ENCODE measurements at places on chromosomes 7 and 10.

- no peak for DNase-seq
Observed at GRCh38 chr10:72316748-72317435, 37.8 kb downstream of the DNAJB12 start.

DNA sequence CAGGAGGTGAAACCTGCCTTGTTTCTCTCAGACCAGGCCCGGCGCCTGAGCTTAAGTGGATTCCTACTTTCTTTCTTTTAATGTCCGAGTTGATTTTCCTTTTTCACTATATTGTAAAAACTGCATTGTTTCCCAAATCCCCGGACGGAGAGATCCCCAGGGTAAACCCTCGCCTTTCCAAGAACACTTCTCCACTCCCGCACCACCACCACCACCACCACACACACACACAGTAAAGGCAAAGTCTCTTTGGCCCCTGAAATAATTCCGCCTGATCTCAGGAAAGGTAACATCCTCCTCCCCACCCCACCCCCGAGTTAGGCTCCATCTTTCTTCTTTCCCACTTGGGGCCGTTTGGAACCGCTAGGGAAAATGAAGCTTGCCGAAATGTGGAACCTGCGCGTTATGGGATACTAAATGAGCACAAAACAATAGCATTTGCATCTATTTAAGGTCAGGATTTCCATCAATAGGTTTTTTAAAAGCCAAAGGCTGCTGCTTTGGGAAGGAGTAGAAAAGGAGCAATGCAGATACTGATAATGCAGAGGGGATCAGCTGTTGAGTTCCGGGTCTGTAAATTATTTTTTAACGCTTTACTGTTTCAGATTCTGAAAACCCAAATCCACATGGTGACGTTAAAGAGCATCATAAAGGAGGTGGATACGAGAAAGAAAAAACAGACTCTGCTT lies 2.5 kb downstream of the HPSE2 start:
- no peak for DNase-seq

DNA sequence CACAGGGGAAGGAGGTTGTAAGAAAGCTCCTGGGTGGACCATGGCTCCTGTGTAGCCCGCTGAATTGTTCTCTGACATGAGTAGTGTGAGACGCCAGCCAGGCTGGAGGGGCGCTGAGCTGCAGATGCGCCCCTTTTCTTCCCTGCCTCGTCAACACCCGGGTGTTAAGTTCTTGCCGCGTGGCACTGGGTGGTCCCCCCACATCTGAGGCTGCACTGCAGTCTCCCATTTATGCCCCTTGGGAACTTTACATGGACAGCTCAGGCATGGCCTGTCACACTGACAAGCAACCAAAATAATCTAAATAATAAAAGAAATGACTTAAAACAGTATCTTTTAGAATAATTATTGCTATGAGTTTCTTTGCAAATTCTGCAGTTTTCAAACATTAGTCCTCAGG lies 34.6 kb upstream of the HSPA12A start:
- DNase-seq, result no peak

DNA sequence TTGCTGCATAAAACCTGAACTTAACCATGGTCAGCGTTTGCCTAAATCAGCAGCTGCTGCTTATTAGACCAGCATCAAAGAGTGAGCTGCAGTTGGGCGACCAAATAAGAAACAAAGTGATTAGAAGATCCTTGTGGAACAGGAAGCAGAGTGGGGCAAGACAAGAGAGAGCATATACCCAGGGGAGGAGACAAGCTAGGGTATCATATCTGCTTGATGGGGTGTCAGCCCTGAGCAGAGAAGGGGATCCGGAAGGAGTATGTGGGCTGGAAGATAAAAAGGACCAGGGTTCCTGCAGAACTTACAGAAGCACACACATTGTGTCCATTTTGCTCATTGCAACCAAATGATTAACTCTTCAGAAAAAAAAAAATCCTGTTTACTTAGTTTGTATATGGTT lies 213.6 kb downstream of the CELF2 start:
- DNase-seq, result no peak

DNA sequence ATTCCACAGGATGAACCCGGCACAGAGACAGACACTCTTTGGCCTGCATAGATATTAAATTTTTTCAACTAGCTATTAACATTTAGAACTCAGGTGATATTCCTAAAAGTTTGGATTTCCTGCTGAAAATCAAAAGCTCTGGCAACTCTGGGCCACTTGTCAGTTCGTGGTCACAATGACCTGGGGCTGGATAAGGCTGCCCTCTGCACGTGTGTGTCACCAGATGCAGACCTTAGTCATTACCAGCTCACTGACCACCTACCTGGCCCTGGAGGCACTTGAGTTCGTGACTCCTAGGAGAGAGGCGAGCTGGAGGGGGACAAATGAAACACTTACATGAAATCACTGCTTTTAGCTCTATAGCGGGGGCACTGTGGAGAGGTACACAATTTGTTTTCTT lies 126.5 kb downstream of the HIPK2 start:
- DNase-seq, result no peak

DNA sequence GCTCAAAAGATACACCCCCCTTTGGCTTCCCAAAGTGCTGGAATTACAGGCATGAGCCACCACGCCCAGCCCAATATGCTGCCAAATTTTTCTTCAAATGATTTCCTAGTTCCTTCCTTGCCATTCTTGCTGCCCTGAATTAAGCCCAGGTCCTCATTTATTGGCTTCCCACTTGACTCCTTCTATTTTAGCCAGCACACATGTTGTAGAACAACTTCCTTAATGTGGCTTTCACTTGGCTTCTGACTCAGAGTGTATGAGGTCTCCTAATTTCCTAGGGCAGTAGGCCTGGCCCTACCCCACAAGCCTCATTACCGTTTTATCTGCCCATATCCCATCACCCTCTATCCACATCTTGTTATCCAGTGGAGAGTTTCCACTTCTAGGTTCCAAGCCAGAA lies 21.8 kb upstream of the HIPK2 start:
- DNase-seq, result no peak

DNA sequence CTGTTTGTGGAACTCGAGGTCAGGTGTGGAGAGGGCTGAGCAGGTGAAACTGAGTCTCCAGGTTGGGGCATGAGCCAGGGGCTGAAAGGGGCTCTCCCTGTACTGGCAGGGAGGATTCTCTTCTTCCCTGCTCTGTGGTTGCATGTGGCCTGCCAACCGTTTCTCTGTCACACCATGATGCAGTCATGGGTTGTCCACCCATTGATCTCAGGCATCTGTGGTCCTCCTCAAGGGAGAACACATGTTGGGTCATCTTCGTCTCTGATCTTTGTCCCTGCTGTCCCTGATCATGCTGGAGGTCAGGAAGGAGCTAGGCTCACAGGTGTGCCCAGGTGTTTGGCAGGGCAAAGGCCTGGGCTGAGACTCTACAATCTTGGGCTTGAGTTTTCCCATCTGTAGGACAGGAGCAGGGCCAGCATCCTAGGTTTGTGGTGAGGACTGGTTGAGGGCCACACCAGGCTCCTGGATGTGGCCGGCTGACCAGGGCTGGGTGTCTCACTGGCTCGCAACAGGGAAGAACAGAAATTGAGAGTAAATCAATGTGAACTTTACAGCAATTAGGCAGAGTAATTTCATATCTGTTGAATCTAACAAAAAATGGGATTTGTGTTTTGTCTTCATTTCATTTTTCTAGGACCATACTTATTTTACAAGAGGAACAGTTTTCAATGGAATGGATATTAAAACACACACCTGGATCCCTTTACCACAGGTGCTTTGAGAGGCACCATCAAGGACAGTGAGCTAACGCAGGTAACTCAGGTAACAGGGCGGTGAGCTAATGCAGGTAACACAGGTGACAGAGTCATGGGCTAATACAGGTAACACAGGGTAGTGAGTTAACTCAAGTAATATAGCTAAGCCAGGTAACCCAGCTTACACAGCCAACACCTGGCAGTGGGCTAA lies 58.5 kb upstream of the IGFBP3 start:
- no peak for DNase-seq

DNA sequence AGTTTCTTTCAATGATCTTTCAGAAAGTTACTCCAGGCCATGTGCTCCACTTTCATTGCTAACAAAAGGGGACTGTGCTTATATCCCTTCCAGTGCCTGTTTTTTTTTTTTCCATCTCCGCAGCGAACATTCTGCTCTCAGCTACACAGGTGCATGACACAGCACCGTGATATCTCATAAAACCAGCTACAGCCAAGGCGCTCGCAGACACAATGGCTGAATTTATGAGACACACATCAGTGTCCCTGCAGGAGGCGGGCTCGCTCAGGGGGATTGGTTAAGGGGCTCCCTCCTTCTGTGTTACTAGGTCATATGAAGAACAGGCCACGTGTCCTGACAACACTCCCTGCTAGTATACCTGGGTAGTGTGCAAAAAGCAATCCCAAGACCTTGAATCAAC lies 245.5 kb downstream of the SKAP2 start:
- no peak for DNase-seq

GRCh38 chr7:4833691-4834600 lies 27.9 kb downstream of the PAPOLB start:
- DNase-seq, result no peak

Data from GM12878 (cell line).